NCI-H1092 (cell line): ENCODE measurements at places on chromosomes 13 and 19.

DNA sequence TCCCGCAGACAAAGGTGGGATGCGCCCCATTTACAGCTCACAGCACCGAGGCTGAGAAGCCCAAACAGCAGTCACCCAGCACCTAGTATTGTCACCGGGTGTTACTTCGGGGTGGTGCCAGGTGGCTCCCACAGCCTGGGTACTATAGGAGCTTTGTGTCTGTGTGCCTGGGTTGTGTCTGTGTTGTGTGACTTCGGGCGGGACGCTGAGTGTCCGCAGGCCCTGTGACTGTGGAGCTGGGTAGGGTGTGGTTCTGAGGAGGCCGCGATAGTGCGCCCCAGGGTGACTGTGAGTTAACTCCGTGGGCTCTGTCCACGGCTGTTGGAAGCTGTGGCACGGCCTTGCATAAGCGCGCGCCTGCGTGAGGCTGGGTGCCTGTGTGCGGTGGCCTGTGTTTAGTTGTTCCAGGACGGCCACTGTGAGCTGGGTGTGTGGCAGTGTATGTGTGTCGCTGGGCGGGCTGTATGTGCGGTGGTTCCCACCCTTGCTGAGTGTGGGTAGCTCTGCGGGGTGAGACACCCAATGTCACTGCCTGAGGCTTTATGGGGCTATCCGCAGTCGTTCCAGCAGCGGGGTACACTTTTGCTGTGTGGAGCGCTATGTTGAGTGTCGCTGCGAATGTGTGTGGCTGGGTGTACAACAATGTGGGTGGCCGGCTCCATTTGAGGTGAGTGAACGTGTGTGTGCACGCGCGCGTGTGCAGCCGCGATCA, 559 bp upstream of the SSBP4 start:
- no peak for DNase-seq

GRCh38 chr19:35657904-35658700, 8.2 kb upstream of the UPK1A start:
- DNase-seq: no peak

DNA sequence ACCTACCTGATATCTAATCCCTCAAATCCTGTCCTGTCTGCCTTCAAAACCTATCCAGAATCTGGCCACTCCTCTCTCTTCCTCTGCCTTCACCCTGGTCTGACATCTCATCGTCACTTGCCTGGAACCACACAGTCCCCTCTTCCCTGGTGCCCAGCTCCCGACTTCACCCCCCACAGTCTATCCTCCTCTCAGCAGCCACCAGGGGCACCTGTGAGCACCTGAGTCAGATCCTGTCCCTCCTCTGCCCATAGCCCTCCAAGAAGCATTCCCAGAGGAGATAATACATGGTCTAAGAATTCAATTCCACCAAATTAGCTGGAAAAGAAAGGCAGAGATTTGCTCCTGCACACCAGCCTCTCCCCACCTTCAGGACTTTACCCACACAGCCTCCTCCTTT, 48.9 kb downstream of the ZNRF4 start:
- no peak for DNase-seq

DNA sequence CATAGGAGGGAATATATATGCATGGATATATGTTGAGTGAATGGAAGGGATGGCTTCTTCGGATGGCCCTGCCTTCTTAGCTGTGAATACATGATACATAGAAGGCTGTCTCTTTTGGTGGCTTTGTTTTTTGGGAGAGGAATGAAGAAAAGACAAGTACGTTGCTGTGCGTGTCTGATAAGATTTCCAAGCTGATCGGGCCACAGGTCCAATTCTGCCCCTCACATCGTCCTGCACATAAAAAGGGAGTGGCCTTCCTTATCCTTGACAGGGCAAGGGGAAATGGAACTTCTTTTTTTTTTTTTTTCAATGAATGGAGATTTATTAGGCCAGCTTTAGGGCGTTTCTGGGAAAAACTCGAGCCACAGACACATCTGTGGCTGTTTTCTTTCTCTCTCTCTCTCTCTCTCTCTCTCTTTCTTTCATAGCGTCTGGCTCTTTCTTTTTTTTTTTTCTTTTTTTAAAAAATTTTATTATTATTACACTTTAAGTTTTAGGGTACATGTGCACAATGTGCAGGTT, 103.8 kb upstream of the SPATA13 start:
- no peak for DNase-seq

DNA sequence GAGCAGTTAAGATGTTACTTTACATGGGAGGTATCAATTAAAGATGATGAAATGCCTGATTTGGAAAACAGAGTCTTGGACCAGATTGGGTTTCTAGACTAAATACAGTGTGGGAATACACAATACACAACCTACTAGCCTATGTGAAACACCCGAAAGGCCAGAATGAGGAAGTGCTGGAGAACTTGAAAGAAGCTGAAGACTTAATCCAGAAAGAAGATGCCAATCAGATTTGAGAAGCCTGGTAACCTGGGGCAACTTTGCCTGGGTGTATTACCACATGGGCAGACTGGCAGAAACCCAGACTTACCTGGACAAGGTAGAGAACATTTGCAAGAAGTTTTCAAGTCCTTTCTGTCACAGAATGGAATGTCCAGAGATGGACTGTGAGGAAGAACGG, 43.2 kb downstream of the N4BP2L1 start:
- DNase-seq: no peak

DNA sequence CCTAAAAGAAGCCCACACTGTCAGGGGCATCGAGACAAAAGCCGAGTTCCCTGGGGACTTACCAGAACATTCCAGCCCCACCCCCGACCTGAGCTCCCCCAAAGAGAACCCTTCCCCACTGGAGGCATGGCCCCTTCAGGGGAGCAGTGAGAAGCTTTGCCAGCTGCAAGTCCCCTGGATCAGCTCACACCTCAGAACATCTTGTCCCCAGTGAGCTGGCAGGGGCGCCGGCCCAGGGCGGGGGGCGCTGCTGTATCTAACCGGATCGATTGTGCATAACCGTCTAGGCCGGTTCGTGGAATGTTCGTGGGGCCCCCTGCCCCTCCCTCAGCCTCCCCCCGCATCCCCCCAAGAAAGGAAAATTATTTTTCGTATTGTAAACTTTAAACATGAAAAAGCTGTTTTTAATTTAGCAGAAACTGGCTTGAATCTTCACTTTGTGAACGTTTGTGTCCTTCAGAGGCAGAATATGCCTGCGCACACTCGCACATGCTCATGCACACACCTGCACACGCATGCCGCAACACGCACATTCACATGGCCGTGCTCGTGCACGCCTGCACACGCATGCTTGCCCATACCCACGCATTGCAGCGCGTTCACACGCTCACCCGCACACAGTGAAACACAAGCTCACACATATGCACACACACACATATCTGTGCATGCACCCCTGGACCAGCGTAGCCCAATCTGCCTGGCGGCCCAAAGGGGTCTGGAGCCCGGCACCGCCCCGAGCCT, 12.0 kb upstream of the CRTC1 start:
- no peak for DNase-seq

DNA sequence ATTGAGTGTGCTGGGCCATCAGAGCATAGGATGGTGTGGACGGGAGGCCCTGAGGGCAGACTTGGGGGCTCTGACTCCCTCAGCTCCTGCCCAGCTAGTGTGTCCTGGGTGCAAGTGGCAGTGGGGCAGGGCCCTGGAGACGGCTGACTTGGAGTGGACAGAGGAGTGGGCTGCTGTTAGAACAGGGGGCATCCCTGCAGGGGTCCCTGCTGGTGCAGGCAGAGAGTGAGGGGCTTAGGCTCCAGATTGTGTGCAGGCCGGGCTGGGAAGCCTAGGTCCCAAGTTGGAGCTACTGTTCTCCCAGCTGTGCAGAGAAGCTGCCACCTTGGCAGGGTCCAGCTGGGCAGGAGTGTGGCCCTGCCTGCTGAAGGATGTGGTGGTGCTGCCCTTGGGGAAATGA, 8.6 kb downstream of the KCTD15 start:
- DNase-seq: no peak

DNA sequence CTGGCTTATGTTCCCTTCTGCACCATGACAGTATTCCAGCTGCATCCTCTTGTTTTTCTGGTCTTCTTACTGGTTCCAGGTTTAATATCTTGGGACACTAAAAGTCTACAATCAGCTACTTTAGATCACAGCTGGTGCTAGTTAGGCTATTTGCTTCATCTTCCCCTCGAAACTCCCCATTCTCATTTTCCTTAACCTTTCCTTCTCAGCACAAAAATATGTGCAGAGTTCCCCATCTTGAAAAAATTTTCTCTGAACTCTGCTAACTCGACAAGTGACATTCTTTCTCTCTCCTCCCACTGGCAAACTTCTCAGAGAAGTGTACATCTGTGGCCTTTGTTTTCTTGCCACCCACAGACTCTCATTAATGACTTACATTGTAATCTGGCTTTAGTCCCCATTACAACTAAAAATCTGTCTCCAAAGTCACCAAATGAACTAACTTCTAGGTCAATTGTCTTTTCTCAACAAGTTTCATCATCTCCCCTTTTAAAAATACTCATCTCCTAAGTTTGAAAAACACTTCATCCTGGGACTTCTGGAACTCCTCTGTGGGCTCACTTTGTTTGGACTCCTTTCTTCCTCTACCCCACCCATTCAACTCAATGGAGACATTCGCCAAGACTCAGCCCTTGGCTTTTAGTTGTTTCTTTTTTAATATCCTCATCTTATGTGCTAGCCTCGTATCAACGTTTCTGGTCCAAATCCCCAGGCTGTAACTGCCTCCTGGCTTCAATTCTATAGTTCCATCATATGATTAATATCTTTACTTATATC, 7.1 kb upstream of the KL start:
- DNase-seq: no peak

DNA sequence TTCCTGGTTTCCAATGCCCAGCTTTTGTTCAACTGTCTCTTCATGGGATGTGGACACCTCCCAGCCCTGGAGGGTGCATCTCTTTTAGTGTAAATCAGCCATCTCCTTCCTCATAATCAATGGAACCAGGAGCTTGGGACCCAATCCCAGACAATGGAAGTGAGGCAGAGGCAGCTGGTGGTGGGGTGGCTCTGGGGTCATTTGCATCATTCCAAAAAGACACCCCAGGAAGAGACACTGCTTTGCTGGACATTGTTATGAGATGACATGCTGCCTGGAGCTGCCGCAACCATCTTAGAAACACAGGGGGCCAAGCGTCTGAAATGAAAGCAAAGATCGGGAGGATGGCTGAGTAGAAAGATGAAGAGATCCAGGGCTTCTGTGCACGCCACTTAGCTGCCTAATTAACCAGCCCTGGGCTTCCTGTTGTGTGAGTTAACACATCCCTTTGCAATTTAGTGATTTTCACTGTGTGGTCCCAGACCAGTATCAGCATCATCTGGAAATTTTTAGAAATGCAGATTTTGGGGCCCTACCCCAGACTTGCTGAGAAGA, 36.1 kb downstream of the IRS2 start:
- DNase-seq: no peak

GRCh38 chr13:93230261-93230855, 3.8 kb downstream of the GPC6 start:
- DNase-seq: no peak

- DNase-seq: no peak
Measured at GRCh38 chr19:14395262-14395661, 14.0 kb downstream of the ADGRE5 start.

DNA sequence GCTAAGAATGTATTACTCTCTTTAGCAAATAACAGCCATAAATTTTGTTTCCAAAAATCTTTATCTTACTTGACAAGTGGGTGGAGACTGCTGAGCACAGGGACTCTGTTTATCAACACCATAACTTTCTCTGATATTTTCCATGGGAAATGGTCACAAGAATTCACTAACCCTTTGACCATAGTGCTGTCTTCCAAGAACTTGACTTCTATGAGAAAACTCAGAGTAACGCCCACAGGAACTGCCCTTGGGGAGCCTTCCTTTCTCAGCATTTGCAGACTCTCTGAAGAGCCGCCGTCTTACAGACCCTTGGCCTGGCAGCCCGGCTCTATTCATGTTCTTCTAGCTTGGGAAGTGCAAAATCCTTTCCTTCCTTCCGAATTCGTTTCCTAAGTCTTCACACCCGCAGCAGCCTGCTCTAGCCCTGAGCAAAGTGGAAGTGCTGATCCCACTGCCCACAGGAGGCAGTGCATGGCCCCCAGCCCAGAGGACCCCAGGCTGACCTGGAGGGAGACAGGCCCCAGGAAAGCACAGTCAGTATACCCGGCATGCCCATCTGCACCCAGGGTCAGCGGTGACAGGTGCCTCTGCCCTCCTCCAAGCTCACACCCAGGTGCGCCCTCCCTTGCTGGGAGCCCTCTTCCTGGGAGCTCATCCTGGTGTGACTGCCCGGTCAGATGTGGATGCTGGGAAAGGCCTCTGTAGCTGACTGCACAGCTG, 10.2 kb downstream of the GAS6 start:
- no peak for DNase-seq

DNA sequence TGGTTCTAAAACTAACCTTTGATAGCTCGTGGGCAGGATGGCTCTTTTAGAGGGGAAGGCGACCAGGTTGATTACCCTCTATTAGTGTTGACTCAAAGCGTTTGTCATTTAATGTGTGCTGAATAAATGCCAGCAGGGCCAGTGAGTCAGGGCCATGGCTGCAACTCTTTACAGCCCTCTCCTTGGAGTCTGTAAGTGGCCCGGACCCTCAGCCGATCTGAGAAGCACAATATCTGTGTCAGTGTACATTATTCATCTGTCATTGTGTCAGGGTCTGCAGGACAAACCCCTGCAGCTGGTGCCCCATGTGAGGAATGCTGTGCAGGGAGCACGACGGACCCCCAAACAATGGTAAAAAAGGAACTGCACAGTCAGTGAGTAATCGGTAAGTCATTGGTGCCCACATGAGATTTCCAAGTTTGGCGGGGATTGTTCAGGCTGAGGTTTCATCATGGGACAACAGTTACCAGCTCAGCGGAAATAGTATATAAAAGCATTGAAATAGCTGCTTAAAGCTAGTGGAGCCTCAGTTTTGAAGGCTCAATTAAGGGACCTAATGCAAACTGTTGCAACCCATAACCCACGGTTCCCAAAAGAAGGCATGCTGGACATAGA, 139.1 kb downstream of the ZNF675 start:
- no peak for DNase-seq

- DNase-seq: peak; percentile 31
Measured at GRCh38 chr13:42041684-42042035, 6.8 kb upstream of the DGKH start.

- DNase-seq: no peak
Measured at GRCh38 chr13:47332149-47332548, 435.3 kb upstream of the HTR2A start.

DNA sequence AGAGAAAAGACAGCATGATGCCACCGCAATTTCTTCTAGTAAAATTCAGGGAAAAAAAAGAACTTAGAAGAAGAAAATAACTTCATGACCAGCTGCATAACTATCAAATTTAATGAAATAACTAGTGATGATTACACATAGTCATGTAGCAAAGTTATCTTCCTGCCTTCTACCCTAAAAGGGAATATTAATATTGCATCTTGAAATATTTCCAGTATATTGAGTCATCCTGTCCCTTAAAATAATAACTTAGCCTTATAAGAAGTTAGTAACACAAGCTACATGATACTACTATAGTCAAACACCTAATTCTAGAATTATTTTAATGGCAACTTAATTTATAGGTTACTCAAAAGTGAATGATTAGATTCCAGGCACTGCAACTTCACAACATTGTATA, 289.2 kb downstream of the KLF12 start:
- no peak for DNase-seq

- no peak for DNase-seq
Measured at GRCh38 chr13:99027260-99027659, 49.4 kb upstream of the DOCK9 start.
